Stimulated activated CD4-positive, alpha-beta T cell treated with anti-CD3 and anti-CD28 coated beads, Interleukin-2, amount 100 ng/mL, for 48 hours (primary cell): ENCODE measurements at places on chromosomes 5 and 9.

DNA sequence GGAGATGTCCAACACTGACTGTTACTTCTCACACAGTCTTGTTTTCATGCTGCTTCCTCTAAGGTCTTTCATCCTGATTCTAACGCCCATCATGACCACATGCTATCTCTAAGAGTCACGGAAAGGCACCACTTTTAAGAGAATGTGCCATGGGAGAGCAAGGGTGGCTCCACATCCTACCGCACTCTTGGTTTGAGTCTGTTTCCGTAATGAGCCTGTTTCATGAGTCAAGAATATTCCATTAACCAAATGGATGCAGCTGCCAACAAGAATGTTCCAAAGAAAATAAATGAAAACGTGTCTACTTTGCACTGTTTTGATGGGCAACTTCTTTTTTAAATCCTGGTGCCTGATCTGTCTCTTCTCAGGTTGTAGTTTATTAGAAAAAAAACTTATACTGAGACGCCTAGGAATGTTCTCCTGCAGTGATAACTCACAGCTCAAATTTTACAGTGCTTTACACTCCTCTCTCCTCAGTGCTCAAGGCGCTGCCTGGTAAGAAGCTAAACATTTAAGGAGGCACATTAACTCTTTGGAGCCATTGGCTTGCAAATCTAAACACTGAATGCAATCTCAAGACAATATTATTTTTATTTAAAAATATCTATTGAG lies 124.3 kb downstream of the FGF1 start:
- no peak for DNase-seq

DNA sequence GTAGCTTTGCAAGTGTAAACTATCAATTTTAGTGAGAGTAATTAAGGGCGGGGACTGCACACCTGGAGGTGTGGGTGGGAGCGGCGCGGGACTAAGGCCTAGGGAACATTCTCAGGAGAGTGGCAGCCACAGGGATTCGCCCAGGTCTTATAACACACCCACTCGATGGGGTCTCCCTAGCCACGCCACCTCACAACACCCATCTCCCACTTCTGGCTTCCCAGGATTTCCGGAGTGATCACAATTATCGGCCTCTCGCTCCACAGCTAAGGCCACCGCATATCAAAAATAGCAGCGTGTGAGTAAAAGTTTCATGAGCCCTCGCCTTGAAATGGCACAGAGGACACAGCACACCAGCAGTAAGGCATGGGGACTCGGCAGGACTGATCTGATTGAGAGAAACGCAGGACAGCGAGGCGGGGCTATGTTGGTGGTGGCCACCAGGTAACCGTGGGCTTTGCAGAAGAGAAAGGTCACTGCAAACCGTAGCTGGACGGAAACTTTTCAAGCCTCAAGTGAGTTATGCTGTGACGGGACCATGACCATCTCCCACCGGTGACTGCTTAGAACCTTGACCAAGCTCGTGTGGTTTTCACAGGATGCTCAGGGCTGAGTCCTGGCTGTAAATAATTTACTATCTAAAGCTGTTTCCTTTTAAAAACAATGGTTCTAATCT lies 1.1 kb upstream of the LPAR1 start:
- no peak for DNase-seq

DNA sequence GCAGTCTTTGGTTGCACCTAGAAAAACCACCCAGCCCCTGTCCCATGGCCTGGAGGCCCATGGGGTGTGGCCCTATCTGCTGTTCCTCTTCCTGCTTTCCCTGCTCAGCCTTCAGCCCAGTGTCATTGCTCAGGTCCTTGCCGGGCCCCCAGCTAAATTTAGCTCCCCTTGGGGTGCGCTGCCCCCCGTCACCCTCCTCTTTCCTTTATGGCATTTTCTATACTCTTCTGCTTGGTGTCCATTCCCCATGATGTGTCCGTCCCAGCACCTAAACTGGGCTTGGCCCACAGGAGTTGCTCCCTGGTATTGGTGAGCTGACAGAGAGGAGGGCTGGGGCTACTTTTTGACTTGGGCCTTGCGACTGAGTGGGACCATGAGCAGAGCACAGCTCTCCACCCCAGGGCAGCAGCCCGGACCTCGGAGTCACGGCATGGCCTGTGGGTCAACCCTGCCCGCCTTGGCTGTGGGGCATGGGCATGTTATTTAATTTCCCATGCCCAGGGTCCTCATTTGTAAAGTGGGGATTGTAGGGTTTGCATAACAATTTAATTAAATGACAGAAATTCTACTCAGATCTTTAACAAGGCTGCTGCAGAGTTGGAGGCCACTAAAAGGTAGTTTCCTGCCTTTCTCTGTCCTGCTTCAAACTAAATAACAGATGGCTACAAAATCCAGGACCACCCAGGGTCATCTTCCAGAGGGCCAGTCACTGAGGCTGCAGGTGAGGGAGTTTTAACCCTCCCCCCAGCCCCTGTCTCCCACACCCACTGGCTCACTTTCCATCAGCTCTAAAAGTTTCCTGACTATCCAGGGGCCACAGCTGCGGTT lies 98.2 kb downstream of the DAP start:
- DNase-seq, result no peak

- DNase-seq, result no peak
Observed at GRCh38 chr5:129048509-129048908, 46.0 kb upstream of the ISOC1 start.

DNA sequence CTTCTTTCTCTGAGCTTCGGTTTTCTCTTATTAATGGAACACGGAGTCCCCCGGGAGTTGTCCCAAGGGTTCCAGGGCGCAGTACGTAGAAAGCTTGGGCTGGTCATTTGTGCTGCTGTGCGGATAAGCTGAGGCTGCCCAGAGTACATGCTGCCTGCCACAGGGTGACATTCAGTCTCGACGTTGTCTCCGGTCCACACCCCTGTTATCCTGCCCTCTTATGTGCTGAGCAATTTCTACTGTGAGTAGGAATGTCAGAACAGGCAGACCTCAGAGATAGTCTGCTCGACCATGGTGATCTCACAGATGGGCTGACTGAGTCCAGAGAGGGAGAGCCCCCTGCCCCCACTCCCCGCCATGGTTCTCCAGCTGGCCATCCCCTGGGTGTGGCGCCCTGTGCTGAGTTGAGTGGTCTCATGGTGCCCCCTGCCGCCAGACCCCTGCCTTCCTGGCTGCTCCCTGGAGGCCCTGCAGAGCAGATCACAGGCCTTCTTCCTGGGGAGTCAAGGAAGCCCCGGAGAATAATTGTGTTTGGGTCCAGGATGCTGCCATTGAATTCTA lies 124.0 kb downstream of the RGS3 start:
- DNase-seq, result no peak

GRCh38 chr9:21477466-21477865 lies 4.6 kb downstream of the IFNE start:
- DNase-seq, result no peak
